ENCODE measurements at places on chromosomes 2 and 18.

GRCh38 chr18:59837586-59837985 is 62.2 kb upstream of the PMAIP1 start:
- peak; percentile 49 for DNase-seq

GRCh38 chr2:49379406-49379805 is 225.1 kb upstream of the FSHR start:
- DNase-seq, result no peak

- DNase-seq, result peak; percentile 45
Observed at GRCh38 chr2:233422050-233422639, 67.9 kb downstream of the DGKD start.

GRCh38 chr2:213818436-213818835 is 534.2 kb downstream of the SPAG16 start:
- no peak for DNase-seq

- no peak for DNase-seq
Observed at GRCh38 chr18:74563999-74564398, 29.7 kb downstream of the CNDP1 start.

- DNase-seq, result no peak
Observed at GRCh38 chr2:118846442-118846952, 951 bp downstream of the EN1 start.

- no peak for DNase-seq
Observed at GRCh38 chr2:146890491-146890890, 954.3 kb upstream of the ACVR2A start.

- no peak for DNase-seq
Observed at GRCh38 chr2:121707920-121708361, 28.7 kb downstream of the NIFK start.

GRCh38 chr2:172062402-172063004 is 22.8 kb upstream of the DLX1 start:
- no peak for DNase-seq

GRCh38 chr18:72849671-72850070 is 18.1 kb downstream of the NETO1 start:
- no peak for DNase-seq

GRCh38 chr2:156884216-156884615 is 373.3 kb upstream of the GALNT5 start:
- no peak for DNase-seq

GRCh38 chr2:12980817-12981216 is 264.1 kb downstream of the TRIB2 start:
- DNase-seq, result no peak

DNA sequence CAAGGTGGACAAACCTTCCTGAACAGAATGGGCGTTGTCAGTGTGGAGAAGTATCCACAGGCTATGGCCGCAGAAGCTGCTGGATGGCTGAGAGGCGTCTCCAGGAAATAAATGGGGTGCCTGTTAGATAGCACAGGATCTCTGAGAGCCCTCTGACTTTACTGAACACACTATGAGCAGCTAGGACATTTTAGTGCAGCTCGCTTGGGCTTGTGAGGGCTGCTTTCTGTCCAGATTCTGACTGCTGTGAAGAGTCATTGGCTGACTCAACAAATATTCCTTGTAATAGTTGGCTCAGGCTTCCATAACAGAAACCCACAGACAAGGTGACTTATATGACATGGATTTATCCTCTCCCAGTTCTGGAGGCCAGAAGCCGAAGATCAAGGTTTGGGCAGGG is 100.2 kb upstream of the SNTG2 start:
- DNase-seq, result no peak

DNA sequence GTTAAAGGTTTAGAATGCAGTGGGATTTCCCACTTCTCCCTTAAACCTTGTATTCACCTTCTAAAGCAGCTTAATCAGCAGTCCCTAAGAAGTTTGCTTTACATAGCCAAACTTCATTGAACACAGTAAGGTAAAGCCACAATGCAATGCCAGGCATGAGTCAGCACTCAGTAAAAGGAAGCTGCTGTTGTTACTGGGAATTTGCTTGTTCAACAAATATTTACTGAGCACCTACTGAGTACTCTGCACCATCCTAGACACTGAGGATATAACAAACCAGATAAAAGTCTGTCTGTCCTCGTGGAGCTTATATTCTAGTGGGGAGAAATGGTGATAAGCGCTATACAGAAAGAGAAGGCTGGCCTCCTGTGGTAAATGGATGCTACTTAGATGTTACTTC is 162.7 kb downstream of the PKP4 start:
- no peak for DNase-seq

DNA sequence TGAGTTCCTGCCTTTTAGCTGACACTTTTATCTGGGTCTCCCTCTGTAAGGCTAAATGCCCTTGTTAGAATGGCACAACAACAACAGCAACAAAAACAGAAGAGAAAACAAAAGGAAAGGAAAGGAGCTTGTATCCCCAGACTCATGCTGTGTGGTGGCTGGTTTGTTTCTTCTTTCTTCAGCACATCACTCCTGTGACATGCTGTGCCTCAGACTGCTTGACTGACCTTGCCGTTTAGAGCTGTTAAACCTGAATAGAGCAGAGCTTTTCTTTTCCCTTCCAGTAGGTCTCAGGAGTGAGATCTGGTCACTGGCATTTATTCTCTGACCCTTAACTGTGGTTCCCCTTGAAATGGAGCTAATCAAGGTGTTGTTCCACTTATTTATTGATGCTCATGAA is 18.9 kb downstream of the GALNT13 start:
- no peak for DNase-seq

DNA sequence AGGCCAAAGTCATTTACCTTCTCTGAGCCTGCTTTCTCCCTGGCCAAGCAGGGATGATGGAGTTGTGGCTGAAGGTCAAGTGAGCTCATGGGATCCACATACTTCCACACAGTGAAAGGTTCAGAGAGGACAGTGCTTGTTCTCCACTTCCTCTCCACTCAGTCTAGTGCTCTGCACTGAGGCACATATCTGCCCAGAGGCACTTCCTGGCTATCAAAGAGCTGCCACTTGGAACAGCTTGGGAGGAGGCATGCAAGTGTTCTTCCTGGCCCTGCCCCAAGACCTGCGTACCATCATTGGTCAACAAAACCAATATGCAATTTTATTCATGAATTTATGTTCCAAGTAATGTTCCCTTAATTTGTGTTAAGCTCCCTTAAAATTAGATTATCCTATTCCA is 71.9 kb downstream of the RNF152 start:
- no peak for DNase-seq

GRCh38 chr2:227134591-227134990 is 29.4 kb downstream of the COL4A4 start:
- DNase-seq, result no peak

- peak; percentile 22 for DNase-seq
Observed at GRCh38 chr2:202034249-202035088, 814 bp downstream of the FZD7 start.

DNA sequence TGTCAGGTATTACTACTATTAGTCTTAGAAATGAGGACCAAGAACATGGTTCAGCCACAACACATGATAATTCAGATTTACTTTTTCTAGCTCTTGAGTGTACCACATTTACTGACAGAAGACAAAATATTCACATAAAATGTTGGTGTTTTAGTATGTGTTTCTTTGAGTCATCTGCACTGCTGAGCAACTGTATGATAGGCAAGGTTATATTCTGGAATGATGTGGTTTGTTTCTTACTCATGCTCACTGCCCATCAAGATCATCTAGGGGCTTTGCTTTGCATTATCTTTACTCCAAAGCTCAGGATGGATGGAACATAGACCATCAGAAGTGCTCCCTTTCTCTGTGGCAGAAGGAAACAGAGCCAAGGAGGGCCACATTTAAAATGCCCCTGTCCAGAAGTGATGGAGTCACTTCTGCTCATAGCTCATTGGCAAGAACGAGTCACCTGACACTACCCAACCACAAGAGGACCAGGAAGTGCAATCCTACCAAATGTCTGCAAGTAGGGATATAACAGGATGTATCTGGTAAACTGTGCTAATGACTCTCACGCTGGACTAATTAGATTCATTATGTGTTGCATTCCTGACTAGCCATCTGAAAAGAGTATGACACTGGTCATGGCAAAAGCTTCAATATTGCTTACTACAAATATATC is 81.5 kb downstream of the DIS3L2 start:
- no peak for DNase-seq
